Stimulated activated CD4-positive, alpha-beta T cell treated with anti-CD3 and anti-CD28 coated beads, Interleukin-15, amount 100 ng/mL, for 48 hours (primary cell): ENCODE measurements at places on chromosomes 5 and 9.
A peak's percentile ranks its signal among the peaks of the same experiment; 100 is the strongest.

GRCh38 chr9:98856982-98857381 lies 49.5 kb downstream of the GALNT12 start:
- no peak for DNase-seq

DNA sequence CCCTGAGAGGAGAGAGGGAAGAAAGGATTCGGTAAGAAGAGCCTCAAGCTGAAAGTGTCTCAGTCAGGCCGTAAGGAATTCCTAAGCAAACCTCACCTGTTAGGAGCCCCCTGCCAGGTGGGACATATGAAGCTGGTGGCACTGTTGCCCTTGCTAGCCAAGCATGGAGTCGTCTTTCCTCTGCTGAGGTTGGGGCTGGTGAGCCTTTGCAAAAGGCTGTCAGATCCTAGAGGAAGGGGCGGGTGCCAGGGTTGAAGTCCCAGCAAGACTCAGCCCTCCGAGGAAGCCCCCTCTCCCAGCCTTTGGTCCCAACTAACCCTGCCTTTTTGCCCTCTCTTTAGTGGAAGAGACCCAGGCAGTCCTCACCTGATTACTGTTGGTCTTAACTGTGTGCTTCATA lies 5.5 kb upstream of the SMIM32 start:
- no peak for DNase-seq

DNA sequence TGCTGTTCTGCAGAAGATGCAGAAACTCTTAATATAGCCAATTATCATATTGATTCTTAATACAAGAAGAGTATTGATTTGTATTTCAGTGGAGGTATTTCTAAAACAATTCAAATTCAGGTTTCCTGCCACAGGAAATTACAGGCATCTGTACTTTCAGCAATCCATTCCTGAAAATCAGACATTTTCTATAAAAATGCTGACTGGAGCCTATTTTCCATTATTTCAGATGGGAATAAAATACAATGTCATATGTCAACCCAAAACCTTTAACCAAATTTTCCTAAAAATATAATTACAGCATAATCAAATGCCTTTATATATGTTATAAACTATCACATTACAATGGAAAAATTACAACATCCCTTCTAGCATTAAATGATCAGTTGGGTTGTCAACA lies 131.5 kb downstream of the MELK start:
- no peak for DNase-seq

DNA sequence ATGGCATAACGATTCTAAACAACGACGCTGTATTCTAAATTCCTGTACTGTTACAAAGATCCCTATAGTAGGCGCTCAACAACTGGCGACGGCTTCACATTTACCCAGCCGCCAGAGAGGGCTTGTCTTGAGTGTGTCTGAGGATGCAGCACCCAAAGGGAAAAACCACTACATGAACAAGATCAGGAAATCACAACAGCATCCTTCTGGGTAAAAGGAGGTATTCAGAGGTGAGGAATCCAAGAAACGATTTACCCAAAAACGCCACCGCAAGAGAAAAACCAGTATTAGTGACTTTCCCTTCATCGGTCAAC lies 711 bp downstream of the TTC33 start:
- peak; percentile 57 for DNase-seq

- no peak for DNase-seq
Measured at GRCh38 chr9:92711844-92712243, 41.9 kb upstream of the IPPK start.

DNA sequence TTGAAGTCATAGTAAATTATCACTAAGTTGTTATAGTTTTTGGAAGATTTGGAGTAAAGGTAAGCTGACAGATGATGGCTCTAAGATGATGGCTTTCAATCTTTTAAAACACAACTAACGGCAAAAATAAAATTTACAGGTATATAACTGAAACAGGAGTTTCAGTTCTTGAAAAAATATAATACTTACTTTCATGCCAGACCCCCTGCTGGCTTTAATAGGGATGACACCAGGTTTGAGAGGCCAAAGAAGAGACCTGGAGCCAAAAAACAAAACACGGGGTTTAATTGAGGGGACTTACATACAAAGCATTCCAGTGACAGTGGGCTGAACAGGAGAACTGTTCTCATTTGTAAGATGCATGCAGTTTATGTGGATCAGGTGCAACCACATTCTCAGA lies 301.7 kb upstream of the PCSK5 start:
- DNase-seq: no peak

GRCh38 chr5:41325074-41325473 lies 111.7 kb upstream of the C6 start:
- DNase-seq: no peak
